ENCODE measurements at places on chromosomes 4 and X.

DNA sequence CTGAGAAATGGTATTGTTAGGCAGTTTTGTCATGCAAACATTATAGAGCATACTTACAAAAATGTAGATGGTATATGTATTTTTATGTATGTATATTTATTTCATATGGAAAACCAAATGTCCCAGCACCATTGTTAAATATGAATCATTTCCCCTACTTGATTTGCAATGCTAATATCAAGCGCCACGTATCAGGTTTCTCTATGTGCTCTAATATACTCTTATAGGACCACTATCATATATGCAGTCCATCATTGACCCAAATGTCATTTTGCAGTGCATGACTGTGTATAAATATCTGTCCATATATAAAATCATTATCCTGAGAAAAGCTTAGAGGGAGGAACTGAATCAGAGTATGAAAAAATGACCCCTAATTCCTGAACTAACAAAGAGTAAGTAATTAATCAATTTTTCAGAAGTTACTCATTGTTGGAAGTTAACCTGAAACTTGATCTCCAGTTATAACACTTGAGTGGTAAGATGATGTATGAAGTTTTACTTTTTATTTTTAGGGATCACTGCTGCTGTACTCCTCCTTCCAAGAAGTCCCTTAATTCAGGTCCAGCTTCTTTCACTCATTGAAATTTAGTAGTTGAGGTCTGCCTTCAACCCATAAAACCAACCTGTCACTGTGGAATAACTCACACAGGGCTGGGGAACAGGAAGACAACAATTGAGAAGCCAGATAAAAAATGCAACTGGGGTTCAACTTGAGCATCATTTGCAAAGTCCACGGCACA, 134.8 kb upstream of the LDB2 start:
- no peak overlapping the region for H3K27ac ChIP-seq
- no peaks in the 10 kb centered on the region for H3K4me1 ChIP-seq
- no peaks in the 10 kb centered on the region for H3K27me3 ChIP-seq
- no peak for DNase-seq
- H3K36me3 ChIP-seq, result no peaks in the 10 kb centered on the region

- H3K27me3 ChIP-seq, result no peaks in the 10 kb centered on the region
- no peaks in the 10 kb centered on the region for H3K4me1 ChIP-seq
- DNase-seq, result no peak
- H3K4me3 ChIP-seq, result no peak overlapping the region
- H3K27ac ChIP-seq, result no peak overlapping the region
Measured at GRCh38 chr4:14083150-14083549, 455.6 kb upstream of the BOD1L1 start.

GRCh38 chr4:154741131-154741665, 2.6 kb upstream of the LRAT start:
- H3K27ac ChIP-seq, result no peak overlapping the region
- H3K4me1 ChIP-seq, result no peaks in the 10 kb centered on the region
- DNase-seq, result no peak
- H3K27me3 ChIP-seq, result peaks cover 4% of the 10 kb centered on the region

- H3K4me3 ChIP-seq, result peak within 1 kb of the TSS; percentile 95
- H3K4me1 ChIP-seq, result peaks cover 18% of the 10 kb centered on the region
- H3K36me3 ChIP-seq, result peaks cover 3% of the 10 kb centered on the region
- peak within 1 kb of the TSS; percentile 75 for H3K27ac ChIP-seq
- no peak for DNase-seq
- no peaks in the 10 kb centered on the region for H3K27me3 ChIP-seq
Measured at GRCh38 chrX:153934762-153935325, at the start of gene NAA10. NAA10 (minus strand) TSS chrX:153935037; CDS start chrX:153934904, 133 bp downstream.

GRCh38 chr4:181959121-181959520, 284.1 kb upstream of the TENM3 start:
- no peak overlapping the region for H3K4me3 ChIP-seq
- H3K36me3 ChIP-seq, result no peaks in the 10 kb centered on the region
- DNase-seq, result no peak
- no peaks in the 10 kb centered on the region for H3K27me3 ChIP-seq
- H3K27ac ChIP-seq, result no peak overlapping the region

- no peaks in the 10 kb centered on the region for H3K36me3 ChIP-seq
- H3K4me1 ChIP-seq, result no peaks in the 10 kb centered on the region
- H3K27ac ChIP-seq, result no peak overlapping the region
- H3K27me3 ChIP-seq, result no peaks in the 10 kb centered on the region
Measured at GRCh38 chrX:112820364-112821268, 20.0 kb downstream of the AMOT start.

DNA sequence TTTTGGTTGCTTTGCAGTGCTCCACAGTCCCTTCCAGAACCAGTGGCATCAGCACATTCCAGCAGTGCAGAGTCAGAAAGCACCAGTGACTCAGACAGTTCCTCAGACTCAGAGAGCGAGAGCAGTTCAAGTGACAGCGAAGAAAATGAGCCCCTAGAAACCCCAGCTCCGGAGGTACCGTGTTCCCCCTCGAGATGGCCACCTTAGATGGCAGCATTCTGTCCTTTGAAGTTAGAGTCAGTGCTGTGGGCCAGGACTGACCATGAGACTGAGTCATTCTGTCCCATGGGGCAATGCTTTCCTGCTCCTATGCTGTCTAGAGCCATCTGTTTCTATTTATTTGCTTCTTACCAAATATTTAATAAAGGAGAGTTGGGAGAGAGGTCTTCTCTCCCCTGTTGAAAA, 112.3 kb downstream of the KLHL8 start:
- peak; percentile 41 for DNase-seq
- peaks cover 4% of the 10 kb centered on the region for H3K4me1 ChIP-seq
- H3K27ac ChIP-seq, result no peak overlapping the region
- H3K4me3 ChIP-seq, result no peak overlapping the region

- no peaks in the 10 kb centered on the region for H3K36me3 ChIP-seq
- no peak for DNase-seq
- H3K27me3 ChIP-seq, result peaks cover 4% of the 10 kb centered on the region
- peak overlapping the region; percentile 51 for H3K4me3 ChIP-seq
Measured at GRCh38 chrX:150363561-150364346, 637 bp downstream of the MAMLD1 start.

DNA sequence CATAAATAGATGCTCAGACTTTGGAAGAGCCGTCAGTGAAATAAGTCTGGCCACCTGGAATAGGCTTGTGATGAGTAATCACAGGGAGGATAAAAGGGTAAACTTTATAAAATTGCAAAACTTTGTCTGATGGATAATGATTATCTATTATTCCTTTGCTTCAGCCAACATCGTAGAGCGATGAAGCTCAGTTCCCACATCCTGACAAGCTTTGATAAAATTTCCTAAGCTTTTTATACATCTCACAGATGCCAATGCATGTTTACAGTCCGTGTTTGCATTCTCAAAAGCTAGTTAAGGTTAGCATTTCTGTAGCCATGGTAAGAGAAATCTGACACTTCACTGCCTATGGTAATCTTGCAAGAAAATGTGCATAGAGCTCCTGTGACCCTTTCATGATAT, 15.4 kb upstream of the UGDH start:
- DNase-seq, result no peak
- H3K27ac ChIP-seq, result peak overlapping the region; percentile 95
- H3K36me3 ChIP-seq, result no peaks in the 10 kb centered on the region

DNA sequence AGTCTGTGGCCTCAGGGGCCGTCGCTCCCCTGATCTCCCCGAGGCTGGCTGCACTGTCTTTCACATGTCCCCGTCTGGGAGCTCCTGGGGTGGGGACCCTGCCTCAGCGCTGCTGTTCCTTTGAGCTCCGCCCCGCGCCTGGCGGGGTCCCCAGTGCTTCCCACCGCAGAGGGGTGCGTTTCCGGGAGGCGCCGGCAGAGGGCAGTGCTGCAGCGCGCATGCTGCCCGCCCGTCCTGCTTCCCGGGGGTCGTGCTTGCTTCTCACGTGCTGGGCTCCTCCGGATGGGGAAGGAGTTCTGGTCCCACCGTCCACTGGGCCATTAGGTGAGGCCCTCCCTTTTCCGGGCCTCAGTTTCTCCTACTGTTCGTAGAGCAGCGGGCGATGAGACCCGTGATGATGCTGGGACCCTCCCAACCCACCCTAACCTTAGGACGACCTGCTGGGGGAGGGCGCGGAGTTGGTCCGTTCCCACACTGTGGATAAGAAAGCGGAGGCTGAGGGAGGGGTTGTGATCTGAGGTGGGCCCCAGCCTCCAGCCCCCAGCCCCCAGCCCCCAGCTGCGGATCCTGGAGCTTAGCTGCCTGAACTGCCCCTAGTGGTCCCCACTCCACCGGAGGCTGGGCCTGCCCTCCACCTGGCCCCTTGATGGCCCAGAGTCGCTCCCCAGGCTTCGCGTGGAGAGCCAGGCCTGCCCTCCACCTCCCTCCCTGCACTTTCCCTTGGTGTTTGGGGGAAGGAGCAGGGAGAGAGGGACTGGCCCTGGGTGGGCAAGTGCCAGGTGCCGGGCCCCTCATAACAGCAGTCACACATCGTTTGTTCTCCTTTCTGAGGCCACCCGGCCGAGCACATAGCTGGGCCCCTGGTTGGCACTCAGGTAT, 15.3 kb downstream of the CPZ start:
- H3K27me3 ChIP-seq, result no peaks in the 10 kb centered on the region
- H3K4me3 ChIP-seq, result no peak overlapping the region
- no peaks in the 10 kb centered on the region for H3K36me3 ChIP-seq

DNA sequence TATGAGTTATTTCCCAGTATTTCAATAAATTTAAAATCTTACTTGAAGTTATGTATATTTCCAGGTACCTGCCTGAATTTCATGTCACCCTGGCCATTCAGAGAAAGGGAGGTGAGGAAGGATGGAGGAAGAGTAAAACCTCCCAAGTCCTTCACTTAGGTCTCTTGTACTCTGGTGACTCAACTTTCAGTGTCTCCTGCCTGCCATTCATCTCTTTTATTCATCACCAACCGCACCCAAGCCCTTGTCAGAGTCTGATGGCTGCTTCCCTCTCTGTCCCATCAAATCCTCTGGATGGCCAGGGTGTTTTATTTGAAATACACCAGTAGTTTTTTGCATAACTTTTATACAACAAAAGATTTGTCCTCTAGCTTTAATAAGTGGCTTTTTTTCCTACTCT, 17.8 kb downstream of the TMPRSS11E start:
- no peaks in the 10 kb centered on the region for H3K36me3 ChIP-seq
- no peak overlapping the region for H3K27ac ChIP-seq
- no peak overlapping the region for H3K4me3 ChIP-seq
- no peaks in the 10 kb centered on the region for H3K4me1 ChIP-seq
- no peaks in the 10 kb centered on the region for H3K27me3 ChIP-seq
- no peak for DNase-seq

GRCh38 chr4:153969542-153969941, 180.7 kb upstream of the SFRP2 start:
- H3K27me3 ChIP-seq, result no peaks in the 10 kb centered on the region
- no peaks in the 10 kb centered on the region for H3K36me3 ChIP-seq
- DNase-seq, result no peak
- no peaks in the 10 kb centered on the region for H3K4me1 ChIP-seq

- H3K4me3 ChIP-seq, result no peak overlapping the region
- no peaks in the 10 kb centered on the region for H3K27me3 ChIP-seq
- no peaks in the 10 kb centered on the region for H3K4me1 ChIP-seq
- no peaks in the 10 kb centered on the region for H3K36me3 ChIP-seq
- H3K27ac ChIP-seq, result no peak overlapping the region
Measured at GRCh38 chrX:23387550-23388184, 53.0 kb downstream of the PTCHD1 start.

DNA sequence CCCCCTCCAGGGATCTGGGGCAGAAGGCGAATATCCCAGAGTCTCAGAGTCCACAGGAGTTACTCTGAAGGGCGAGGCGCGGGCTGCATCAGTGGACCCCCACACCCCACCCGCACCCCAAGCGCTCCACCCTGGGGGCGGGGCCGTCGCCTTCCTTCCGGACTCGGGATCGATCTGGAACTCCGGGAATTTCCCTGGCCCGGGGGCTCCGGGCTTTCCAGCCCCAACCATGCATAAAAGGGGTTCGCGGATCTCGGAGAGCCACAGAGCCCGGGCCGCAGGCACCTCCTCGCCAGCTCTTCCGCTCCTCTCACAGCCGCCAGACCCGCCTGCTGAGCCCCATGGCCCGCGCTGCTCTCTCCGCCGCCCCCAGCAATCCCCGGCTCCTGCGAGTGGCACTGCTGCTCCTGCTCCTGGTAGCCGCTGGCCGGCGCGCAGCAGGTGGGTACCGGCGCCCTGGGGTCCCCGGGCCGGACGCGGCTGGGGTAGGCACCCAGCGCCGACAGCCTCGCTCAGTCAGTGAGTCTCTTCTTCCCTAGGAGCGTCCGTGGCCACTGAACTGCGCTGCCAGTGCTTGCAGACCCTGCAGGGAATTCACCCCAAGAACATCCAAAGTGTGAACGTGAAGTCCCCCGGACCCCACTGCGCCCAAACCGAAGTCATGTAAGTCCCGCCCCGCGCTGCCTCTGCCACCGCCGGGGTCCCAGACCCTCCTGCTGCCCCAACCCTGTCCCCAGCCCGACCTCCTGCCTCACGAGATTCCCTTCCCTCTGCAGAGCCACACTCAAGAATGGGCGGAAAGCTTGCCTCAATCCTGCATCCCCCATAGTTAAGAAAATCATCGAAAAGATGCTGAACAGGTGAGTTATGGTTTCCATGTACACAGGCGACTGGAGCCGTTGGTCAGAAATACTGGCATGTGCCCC, at the start of gene CXCL1:
CXCL1 (plus strand) TSS at position 264 of the 926 bp plus-strand sequence; CDS start at position 342, 78 bp downstream.
- peak within 1 kb of the TSS; percentile 79 for H3K4me3 ChIP-seq
- peaks cover 5% of the 10 kb centered on the region for H3K4me1 ChIP-seq
- peak within 1 kb of the TSS; percentile 64 for H3K27ac ChIP-seq
- no peaks in the 10 kb centered on the region for H3K27me3 ChIP-seq

Data from Panc1 (cell line).